NCI-H1694 (cell line): ENCODE measurements at places on chromosomes 5 and 9.

DNA sequence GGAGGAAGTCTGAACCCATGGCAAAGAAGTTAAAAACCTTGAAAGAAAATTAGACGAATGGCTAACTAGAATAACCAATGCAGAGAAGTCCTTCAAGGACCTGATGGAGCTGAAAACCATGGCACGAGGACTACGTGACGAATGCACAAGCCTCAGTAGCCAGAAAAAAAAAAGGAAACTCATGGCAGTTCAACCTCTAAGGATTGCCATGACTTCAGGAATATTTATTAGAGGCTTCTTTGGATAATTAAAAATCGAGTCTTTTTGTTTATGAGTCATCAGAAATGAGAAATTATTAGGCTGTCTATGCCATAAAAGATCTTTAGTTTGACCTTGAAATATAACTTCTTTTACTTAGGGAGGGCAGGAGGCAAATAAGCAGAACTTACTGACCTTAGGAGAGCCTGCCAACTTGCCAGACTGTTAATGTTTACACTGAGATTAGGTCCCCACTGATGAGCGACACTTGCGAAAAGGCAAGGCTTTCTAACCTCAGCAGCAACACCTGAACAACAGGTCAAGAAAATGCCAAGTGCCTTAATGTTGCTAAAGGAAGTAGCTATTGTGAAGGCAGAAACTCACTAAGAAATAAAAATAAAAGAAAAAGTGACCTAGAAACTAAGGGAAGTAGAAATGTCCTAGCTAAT, 55.2 kb upstream of the TUSC1 start:
- DNase-seq: no peak

GRCh38 chr5:172312286-172312685, 28.7 kb upstream of the UBTD2 start:
- no peak for DNase-seq

DNA sequence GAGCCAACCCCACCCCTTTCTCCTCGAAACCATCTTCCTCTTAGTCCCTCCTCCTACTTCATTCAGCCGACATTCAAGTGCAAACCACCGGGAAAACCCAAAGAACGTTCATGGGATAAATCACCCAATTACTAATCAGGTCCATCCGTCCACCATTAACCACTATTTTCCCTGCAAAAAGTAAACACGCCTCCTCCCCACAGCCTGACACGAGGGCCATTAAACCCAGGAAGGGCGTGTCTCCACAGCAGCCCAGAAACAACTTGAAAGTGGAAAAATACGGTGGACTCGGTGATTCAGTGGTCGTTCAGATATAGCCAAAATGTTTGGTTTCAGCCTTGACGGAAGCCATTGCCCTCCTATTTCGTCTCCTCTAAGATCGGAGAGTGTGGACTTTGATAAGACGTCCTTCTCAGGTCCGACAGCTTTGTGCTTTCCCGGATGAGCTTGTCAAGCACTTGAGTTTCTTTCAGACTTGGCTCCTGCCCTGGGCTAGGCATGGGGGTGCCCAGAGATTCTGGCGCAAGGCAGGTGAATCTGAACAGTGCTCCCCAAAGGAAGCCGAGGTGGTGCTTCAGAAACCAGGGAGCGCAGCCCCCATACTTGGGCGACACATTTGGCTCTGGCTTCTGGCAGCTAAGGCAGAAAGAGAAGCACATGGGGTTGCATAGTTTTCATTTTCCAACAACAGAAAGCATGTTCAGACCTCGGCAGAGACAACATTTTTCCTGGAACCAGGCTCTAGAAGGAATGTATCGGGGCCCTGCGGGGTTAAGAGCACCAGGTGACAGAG, 56.6 kb downstream of the SMIM23 start:
- no peak for DNase-seq

DNA sequence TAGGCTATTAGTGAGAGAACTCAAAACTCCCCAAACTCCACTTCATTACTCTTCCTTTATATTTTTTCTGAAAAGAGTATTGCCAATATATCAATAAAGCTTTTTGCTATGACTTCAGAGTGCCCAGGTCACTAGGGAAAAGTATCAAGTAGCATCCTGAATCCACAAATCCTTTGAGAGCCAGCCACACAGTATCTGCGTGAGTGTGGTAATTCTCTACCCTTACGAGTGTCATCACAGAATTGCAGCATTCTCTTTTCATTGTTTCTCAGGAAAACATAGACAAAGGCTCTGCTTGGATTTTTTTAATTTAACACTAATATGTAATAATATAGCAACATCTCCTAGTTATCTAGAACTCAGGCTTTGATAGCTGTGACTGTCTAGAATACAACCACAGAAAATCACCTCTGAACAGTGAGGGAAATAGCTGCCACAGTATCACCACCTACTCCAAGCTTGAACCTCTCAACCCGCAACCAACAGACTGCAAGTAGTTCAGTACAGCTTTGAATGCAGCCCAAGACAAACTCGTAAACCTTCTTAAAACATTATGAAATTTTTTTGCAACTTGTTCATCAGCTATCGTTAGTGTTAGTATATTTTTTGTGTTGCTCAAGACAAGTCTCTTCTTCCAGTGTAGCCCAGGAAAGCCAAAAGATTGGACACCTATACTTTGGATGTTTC, 79.3 kb upstream of the CCDC152 start:
- no peak for DNase-seq

DNA sequence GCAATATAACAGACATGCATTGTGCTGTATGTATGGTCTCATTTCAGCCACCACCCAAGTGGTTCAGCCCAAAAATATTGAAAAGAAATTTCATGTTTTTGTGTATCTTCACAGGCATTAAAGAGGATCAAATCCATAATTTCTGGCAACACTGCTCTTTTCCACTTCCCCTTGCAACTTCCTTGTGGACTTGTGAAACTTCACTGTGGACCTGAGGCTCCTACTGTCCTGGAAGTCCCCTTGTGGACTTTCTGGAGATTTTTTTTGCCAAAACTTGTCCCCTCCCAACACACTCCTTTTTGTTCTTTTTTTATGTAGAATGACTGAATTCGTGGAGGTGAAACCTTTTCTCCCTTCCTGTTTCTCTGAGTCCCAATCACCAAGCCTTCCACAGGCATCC, 14.3 kb downstream of the OTULINL start:
- no peak for DNase-seq
